Activated naive CD8-positive, alpha-beta T cell treated with anti-CD3 and anti-CD28 coated beads, Interleukin-2, amount 50 U/mL, for 16 hours (primary cell): ENCODE measurements at places on chromosomes 2 and 18.

DNA sequence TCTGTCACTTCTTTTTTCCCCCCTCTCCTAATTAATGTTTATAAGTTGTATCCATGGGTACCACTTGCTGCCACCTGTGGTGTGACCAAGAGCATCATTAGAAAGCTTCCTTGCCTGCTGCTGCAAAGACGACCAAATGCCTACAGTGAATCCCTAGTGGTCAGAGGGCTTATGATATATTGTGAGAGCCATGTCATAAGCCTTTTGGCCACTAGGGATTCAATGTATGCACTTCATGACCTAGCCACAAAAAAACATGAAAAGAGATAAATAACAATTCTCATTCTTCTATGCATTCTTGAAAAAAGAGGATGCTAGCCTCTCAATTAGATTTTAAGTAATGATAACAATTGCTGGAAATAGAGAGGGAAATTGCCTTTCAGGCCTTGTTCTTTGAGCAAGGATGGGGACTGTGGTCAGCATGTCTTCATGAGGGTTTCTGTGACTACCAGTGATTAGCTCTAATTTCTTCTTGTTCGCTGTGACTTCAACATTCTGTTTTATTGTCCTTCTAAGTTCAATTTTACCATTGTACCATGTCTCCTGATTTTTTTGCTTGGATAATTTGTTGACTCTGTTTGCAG, 435.3 kb downstream of the TGIF1 start:
- no peak for DNase-seq

- DNase-seq: no peak
Measured at GRCh38 chr2:159867567-159868361, 69.8 kb upstream of the CD302 start.

DNA sequence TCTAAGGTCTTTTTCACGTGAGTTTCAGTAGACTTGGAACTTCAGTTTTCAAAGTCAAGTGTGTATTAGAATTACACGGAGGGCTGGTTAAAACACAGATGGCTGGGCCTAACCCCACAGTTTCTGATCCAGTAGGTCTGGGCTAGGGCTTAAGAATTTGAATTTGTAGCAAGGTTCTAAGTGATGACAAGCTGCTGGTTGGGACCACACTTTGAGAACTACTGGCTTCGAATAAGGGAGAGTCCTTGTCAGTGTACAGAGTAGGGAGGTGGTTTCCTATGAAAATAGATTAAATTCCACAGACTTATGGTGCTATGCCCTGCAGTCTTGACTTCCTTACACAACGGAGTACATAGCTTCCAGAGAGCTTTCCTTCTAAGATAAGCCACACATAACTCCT, 4.5 kb downstream of the RHOB start:
- no peak for DNase-seq

DNA sequence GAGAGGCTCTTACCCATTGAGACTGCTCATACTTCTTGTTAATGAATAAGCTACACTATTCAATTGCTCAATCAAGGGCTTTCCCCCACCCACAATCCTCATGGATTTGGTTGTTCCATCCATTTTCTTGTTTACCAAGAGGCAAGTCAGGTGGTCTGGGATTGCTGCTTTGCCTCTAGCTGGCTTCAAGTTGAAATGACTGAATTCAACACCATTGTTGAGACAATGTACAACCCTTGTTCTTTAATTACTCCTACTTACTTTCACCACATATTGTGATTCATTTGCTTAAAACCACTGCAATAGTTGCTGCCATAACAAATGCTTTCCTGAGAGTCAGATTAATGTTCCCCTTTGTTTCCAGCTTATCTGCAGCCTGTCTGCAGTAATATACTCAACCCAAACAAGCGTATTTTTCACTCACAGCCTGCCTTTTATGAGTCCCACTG, 532.2 kb downstream of the RIT2 start:
- DNase-seq: no peak

DNA sequence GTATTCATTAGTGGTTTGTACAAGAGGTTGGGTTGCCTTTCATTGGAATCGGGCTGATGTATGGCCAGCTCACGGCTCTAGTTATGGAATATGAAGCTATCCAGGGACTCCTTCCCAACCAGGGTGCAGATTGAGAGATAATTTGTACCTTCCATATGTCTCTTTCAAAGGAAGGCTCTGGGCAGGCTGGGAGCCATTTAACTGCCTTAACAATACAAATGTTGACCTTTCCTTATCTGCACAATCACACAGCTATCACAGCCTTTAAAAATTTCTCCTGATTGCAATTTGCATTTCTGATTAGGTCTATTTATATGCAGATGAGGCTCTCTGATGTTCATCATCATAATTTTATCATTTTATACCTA, 58.7 kb downstream of the MYO3B start:
- DNase-seq: no peak

DNA sequence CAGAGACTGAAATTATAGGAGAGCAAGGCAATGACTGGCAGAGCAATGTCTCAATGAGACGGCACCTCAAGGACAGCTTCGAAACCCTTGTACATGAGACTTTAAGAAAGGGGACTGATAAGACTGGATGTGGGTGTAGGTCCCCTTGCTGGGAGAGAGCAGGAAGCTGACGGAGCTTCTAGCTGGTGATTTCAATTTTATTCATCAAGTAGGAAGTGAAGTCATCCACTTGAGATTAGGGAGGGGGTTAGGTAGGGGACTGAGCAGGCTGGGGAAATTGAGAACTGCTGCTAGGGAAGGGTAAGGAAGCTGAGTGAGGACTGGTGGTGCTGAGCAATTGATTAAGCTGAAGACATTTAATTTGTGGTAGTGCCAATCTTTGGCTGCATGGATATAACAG, 99.5 kb upstream of the ITGB6 start:
- DNase-seq: no peak

- no peak for DNase-seq
Measured at GRCh38 chr2:8570637-8571036, 111.2 kb upstream of the ID2 start.

GRCh38 chr2:176455816-176456291, 186.6 kb downstream of the MTX2 start:
- no peak for DNase-seq

DNA sequence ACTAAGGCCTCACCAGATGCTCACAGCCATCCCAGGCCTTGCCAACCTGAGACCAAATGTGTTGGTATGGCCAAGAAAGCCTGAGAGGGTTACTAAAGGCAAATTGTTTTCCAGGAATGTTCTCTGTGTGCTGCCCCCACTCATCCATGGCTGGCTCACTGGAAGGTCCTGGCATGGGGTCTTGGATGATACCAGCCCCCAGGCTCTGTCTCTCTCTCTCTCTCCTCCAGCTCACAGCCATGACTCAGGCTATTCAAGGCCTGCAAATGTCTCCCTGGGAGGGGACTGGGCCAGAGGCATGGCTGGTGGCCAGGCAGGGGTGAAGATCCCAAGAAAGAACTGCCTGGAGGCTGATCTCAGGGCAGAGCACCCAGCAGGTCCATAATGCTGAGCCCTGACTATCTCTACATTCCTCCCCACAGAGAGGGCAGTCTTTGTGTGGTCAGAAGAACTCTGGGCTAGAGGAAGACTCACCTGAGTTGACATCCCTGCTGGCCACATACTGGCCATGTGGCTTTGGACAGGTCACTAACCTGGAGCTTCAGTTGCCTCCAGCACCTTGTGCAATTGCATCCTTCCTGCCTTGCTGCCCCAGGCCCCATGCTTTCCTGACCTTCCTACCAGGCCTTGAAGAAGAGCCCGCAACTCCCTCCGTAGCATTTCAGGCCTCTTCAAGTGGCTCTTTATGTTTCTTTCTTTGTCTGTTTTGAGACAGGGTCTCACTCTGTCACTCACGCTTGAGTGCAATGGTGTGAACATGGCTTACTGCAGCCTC, 150.4 kb downstream of the ZFP36L2 start:
- DNase-seq: no peak

DNA sequence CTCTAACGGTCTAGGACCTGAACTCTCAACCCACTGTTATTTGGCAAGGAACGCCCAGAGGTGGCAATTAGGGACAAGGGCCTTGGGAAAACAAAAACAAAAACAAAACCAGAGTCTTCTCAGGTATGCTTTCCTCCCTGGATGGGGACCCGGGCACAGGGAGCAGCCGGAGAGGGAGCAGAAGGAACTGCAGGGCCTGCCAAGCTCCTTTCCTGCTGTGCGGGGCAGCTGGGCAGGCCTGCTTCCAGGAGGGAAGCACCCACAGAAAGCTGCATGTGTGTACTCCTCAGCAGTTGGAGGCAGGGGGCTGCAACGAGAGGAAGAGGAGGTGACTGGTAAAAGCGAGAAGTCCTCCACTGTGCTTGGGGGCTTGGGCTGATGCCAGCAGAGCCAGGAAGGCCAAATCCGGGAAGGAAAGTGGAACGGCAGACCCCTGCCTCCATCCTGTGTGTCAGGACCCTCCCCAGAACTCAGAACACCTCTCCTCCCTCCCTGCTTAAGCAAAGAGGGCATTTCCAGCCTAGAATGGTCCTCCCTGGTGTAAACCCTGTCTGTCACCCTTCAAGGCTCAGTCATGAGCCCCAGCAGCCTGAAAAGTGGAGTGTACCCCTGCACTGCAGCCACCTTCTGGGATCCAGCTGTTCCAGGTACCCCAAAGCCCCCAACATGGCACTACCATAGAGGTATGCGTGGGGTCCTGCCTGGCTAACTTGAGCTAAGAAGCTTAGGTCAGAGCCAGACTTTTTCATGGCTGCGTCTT, 56.3 kb downstream of the DNMT3A start:
- DNase-seq: no peak

DNA sequence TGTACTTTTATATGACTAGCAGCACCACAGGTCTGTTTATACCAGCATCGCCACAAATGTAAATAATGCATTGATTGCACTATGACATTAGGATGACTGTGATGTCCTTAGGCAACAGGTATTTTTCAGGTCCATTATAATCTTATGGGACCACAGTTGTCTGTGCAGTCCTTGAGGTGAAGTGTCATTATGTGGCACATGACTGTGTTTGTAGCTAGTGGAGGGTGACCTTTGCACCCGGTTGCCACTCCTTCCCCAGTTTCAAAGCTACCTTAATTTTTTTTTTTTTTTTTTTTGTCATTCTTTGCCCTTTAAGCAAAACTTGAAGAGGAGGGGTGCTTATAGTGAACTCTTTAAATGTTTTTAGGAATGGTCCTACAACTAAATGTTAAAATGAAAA, 386.4 kb downstream of the THSD7B start:
- DNase-seq: no peak

GRCh38 chr2:176854062-176854461, 358.5 kb upstream of the HNRNPA3 start:
- DNase-seq: no peak

- DNase-seq: no peak
Measured at GRCh38 chr18:58413667-58414628, 214.9 kb downstream of the ALPK2 start.

DNA sequence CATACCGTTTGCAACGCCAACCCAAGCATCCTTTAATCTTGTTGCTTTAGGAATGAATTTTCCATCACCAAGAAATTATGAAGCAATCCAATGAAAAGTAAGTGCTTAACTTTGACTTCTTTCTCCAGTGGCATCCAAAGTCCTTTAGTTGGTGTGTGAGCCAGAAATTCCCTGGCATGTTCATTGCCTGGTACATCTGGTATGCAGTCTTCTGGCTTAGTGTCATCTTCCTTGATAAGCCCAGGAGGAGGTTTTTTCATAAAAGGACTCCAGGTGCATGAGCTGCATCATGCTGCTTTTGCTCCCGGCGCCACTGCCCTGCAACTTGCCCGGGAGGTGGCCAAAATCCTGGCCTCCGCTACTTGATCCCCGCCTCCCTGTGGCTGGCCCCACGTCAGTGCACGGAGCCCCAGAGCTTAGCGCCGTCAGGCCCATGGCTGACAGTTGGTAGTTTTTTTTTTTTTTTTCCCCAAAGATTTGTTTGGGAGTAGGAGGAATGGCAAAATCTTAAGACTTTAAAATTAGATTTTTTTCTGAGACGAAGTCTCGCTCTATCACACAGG, 58.7 kb downstream of the PUM2 start:
- no peak for DNase-seq

DNA sequence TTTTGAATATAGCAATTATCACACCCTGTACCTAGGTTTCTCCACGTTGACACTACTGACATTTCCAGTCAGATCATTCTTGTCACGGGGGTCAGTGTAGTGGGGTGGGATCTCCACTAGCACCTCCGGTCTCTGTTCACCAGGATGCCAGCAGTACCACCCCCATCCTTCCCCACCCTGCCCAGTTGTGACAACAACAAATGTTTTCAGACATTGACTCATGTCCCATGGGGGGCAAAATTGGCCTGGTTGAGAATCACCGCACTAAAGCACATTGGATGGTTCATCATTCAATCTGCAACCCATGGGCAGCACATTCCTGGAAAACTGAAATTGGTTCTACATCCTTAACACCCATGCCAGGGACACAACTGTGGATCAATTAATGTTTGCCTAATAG, 32.3 kb downstream of the FEZ2 start:
- no peak for DNase-seq

- no peak for DNase-seq
Measured at GRCh38 chr2:1723397-1724042, 20.8 kb downstream of the PXDN start.

DNA sequence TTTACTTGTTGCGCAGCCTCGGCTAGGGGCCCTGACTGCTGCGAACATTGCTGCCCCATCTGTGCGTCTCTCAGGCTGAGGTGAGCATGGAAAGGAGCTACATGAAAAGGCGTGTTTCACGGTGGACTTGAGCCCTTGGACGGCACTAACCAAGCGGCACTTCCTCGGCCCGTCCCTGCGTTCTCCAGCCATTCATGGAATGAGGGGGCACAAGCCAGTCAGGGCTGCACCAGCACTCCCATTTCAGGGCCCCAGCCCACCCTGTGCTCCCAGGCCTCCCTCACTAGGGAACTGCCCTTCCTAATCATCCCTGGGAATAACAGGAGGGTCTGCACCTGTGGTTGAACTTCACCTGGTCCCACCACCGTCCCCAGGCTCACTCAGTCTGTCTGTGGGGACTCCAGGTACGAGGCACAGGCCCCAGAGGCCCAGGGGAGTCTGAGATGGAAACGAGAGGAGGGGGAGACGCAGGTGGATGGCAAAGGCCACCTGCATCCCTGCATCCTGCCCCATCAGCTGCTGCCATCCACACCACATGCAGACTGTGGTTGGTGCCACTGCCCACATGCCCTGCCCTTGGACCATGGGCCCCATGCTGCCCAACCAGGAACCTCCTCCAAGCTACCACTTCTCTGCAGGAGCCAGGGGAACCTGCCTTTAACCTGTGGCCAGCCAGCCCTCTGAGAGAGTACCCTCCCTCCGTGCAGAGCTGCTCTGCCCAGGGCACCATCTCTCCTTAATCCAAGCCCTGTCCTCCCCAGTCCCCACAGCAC, 99.7 kb downstream of the EIPR1 start:
- DNase-seq: no peak

GRCh38 chr2:37349231-37349860, 4.9 kb downstream of the QPCT start:
- no peak for DNase-seq

- DNase-seq: no peak
Measured at GRCh38 chr2:69847068-69847828, 17.8 kb downstream of the GMCL1 start.

GRCh38 chr2:27219091-27219490, 1.9 kb downstream of the CAD start:
- DNase-seq: no peak

GRCh38 chr18:75421656-75422055, 5.8 kb downstream of the SMIM21 start:
- DNase-seq: no peak

GRCh38 chr18:28350821-28351220, 173.9 kb upstream of the CDH2 start:
- DNase-seq: no peak
